ENCODE measurements at places on chromosomes 6 and 20.
A peak's percentile ranks its signal among the peaks of the same experiment; 100 is the strongest.

GRCh38 chr6:114611696-114612095 is 268.9 kb upstream of the HS3ST5 start:
- no peak for DNase-seq

- no peak for DNase-seq
Observed at GRCh38 chr6:112348891-112349635, 1.9 kb downstream of the RFPL4B start.

DNA sequence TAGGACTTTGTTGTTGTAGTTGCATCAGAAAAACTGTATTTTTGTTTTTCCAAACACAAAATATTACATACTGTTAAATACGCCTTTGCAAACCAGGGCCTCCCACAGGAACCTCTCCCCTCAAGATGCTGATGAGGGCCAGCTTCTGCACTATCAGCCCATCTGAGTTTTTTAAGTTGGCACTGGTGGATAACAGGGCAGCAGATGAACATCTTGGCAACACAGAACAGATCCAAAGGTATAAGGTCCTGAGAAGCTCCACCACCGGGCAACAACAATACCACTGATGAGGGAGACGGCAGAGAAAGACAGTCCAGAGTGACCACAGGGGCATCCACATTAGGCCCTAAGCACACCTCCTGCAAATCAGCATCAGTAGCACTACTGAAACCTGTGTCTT is 177.7 kb downstream of the DLL1 start:
- no peak for DNase-seq

DNA sequence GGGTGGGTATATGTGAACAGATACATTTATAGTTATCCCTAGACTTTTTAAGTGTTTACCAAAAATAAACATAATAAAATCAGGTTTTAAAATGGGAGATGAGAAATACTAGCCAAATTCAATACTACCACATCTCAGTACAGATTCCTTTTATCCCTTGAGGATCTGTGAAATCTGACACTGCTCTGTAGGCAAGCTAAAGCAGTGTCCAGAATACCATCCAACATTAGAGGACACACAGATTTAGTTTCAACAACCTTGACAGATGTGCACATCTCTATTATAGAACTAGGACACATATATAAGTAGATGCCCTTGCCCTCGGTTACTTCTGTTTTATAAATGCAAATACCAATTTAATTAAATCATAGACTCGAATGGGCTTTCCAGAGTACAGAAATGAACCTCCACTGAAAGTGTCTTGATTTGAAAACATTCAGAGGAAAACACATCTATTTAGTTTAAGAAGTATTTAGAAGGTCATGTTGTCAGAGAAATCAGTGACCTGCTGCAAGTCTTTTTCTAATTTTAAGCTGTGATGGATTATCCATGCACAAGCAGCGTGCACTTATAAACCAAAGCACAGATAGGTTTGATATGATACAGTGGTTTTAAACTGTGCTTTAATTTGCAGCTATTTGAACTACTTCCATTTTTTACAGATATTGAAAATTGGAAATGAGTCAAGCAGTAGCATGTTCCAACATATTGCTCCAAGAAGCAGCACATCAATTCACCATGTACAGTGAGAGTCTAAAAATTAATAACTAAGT is 156.3 kb upstream of the EPHA7 start:
- no peak for DNase-seq

GRCh38 chr6:156457601-156458000 is 319.6 kb upstream of the ARID1B start:
- DNase-seq = no peak

- no peak for DNase-seq
Observed at GRCh38 chr6:27149150-27149549, 98.4 kb upstream of the PRSS16 start.

GRCh38 chr6:13273931-13274706 is 54.2 kb downstream of the TBC1D7 start:
- DNase-seq = peak; percentile 53

GRCh38 chr6:137427656-137428290 is 66.4 kb downstream of the OLIG3 start:
- DNase-seq = no peak

DNA sequence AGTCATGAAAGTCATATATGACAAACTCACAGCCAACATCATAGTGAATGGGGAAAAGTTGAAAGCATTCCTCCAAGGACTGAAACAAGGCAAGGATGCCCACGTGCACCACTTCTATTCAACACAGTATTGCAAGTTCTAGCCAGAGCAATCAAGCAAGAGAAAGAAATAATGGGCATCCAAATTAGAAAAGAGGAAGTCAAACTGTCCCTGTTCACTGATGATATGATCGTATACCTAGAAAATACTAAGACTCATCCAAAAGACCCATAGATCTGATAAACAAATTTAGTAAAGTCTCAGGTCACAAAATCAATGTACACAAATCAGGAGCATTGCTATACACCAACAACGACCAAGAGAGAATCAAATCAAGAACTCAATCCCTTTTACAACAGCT is 41.2 kb downstream of the RPP21 start:
- no peak for DNase-seq

GRCh38 chr6:157755032-157755745 is 67.9 kb upstream of the SNX9 start:
- DNase-seq = no peak
